A549 treated with Hydrocortisone at 1 μM for 4 hours (cell line): ENCODE measurements at places on chromosomes 13 and 19. TPM values are rescaled to one million over a fixed set of nuclear protein-coding genes. Genes with fewer than 3 reads are reported as not detected.

ADAMTS10 gene
- total RNA-seq: 10.3 to 14.9 TPM (median 12.8 TPM) in 5 replicates

RYR1 gene
- total RNA-seq: 5.2 to 6.8 TPM (median 6.4 TPM) in 5 replicates

LPAR2 gene
- 4.0 to 4.7 TPM (median 4.0 TPM) in 5 replicates for total RNA-seq

LYPD3 gene
- 0.27 to 0.63 TPM (median 0.30 TPM) in 5 replicates for total RNA-seq

SH2D3A gene
- total RNA-seq: 15.8 to 19.9 TPM (median 17.4 TPM) in 5 replicates

SERTAD3 gene
- 38.2 to 45.6 TPM (median 44.2 TPM) in 5 replicates for total RNA-seq

ZNF534 gene
- not detected in 5 replicates for total RNA-seq

MISP3 gene
- total RNA-seq: 1.7 to 4.3 TPM (median 3.8 TPM) in 5 replicates

KASH5 gene
- total RNA-seq: 0.12 TPM in 1 of 5 replicates, not detected in the others

CNMD gene
- total RNA-seq: not detected in 5 replicates

TRPC4 gene
- 0.03 TPM in 1 of 5 replicates, not detected in the others for total RNA-seq

KLK3 gene
- total RNA-seq: not detected in 5 replicates

KIR3DL1 gene
- total RNA-seq: not detected in 5 replicates

TMPRSS9 gene
- total RNA-seq: 0.03 to 0.10 TPM (median 0.07 TPM) in 4 of 5 replicates, not detected in the other

CCNA1 gene
- 0.28 to 0.56 TPM (median 0.45 TPM) in 5 replicates for total RNA-seq

ACP7 gene
- total RNA-seq: 0.05 to 0.25 TPM (median 0.07 TPM) in 5 replicates

C3 gene
- total RNA-seq: 42.5 to 51.0 TPM (median 48.8 TPM) in 5 replicates

LHB gene
- total RNA-seq: not detected in 5 replicates

NLRP8 gene
- total RNA-seq: not detected in 5 replicates

ZNF382 gene
- total RNA-seq: 0.06 to 0.29 TPM (median 0.07 TPM) in 3 of 5 replicates, not detected in the others

PEG3 gene
- not detected in 5 replicates for total RNA-seq

ZNF497 gene
- total RNA-seq: 0.92 to 1.5 TPM (median 1.1 TPM) in 5 replicates

SEMA6B gene
- 5.1 to 5.9 TPM (median 5.8 TPM) in 5 replicates for total RNA-seq

FAM83E gene
- 0.10 to 0.36 TPM (median 0.15 TPM) in 5 replicates for total RNA-seq

SAMD1 gene
- total RNA-seq: 33.4 to 41.5 TPM (median 35.0 TPM) in 5 replicates

SOX21 gene
- total RNA-seq: 0.36 to 0.51 TPM (median 0.44 TPM) in 5 replicates

DCT gene
- total RNA-seq: not detected in 5 replicates

RNF113B gene
- not detected in 5 replicates for total RNA-seq

GIPC3 gene
- total RNA-seq: 0.17 to 0.32 TPM (median 0.25 TPM) in 5 replicates

PLPPR3 gene
- total RNA-seq: 2.5 to 5.6 TPM (median 3.7 TPM) in 5 replicates

UGGT2 gene
- total RNA-seq: 7.3 to 10.9 TPM (median 9.4 TPM) in 5 replicates

PSENEN gene
- total RNA-seq: 250 to 344 TPM (median 287 TPM) in 5 replicates

OR4F17 gene
- not detected in 5 replicates for total RNA-seq

TNNT1 gene
- 108 to 144 TPM (median 132 TPM) in 5 replicates for total RNA-seq

F2RL3 gene
- total RNA-seq: 0.03 TPM in 1 of 5 replicates, not detected in the others

NTF4 gene
- total RNA-seq: 0.24 to 0.99 TPM (median 0.45 TPM) in 5 replicates

CTXN1 gene
- 7.7 to 21.3 TPM (median 20.5 TPM) in 5 replicates for total RNA-seq

ZNF486 gene
- not detected in 5 replicates for total RNA-seq

SIPA1L3 gene
- total RNA-seq: 28.8 to 42.4 TPM (median 34.6 TPM) in 5 replicates

OR10H1 gene
- total RNA-seq: not detected in 5 replicates

RDH8 gene
- total RNA-seq: 0.09 to 0.44 TPM (median 0.21 TPM) in 5 replicates

ADGRE2 gene
- total RNA-seq: 0.62 to 1.3 TPM (median 0.97 TPM) in 5 replicates

C19orf53 gene
- 116 to 210 TPM (median 201 TPM) in 5 replicates for total RNA-seq

VSIG10L gene
- 11.6 to 16.8 TPM (median 14.1 TPM) in 5 replicates for total RNA-seq

CEACAM7 gene
- 0.03 to 0.18 TPM (median 0.10 TPM) in 3 of 5 replicates, not detected in the others for total RNA-seq

CRB3 gene
- total RNA-seq: 3.1 to 4.6 TPM (median 4.2 TPM) in 5 replicates

FSD1 gene
- total RNA-seq: 7.6 to 8.8 TPM (median 7.8 TPM) in 5 replicates

ZNF726 gene
- 0.39 to 0.61 TPM (median 0.59 TPM) in 5 replicates for total RNA-seq

KLF1 gene
- total RNA-seq: 0.06 to 0.08 TPM in 2 of 5 replicates, not detected in the others

CD37 gene
- total RNA-seq: not detected in 5 replicates

F7 gene
- 0.07 to 0.13 TPM (median 0.08 TPM) in 5 replicates for total RNA-seq

KLHL26 gene
- 3.7 to 5.5 TPM (median 3.9 TPM) in 5 replicates for total RNA-seq

RASAL3 gene
- 0.10 TPM in 1 of 5 replicates, not detected in the others for total RNA-seq

ZNF628 gene
- total RNA-seq: 5.2 to 9.1 TPM (median 6.3 TPM) in 5 replicates
